Activated CD8-positive, alpha-beta memory T cell treated with anti-CD3 and anti-CD28 coated beads, Interleukin-2, amount 50 U/mL, for 48 hours (primary cell): ENCODE measurements at places on chromosomes 13 and 19.
A peak's percentile ranks its signal among the peaks of the same experiment; 100 is the strongest.

GRCh38 chr13:71607575-71607974, 259.4 kb downstream of the DACH1 start:
- no peak for DNase-seq

DNA sequence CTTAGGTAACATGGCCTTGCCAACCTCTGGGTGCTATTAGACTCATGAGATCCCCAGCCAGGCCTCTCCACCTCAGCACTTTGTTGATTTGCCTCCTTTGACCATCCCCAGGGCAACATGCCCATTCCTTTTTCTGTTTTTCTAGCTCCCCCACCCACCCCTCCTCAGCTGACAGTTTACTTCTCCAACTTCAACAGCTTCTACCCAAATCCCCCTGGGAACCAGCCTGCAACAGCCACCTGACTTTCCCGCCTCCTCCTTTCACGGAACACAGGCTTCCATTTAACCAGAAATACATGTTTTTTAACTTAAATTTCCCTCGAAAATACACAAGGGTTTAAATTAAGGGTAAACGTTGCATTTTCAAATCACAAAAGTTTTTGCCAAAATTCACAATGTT, 117.3 kb downstream of the DLEU7 start:
- no peak for DNase-seq

DNA sequence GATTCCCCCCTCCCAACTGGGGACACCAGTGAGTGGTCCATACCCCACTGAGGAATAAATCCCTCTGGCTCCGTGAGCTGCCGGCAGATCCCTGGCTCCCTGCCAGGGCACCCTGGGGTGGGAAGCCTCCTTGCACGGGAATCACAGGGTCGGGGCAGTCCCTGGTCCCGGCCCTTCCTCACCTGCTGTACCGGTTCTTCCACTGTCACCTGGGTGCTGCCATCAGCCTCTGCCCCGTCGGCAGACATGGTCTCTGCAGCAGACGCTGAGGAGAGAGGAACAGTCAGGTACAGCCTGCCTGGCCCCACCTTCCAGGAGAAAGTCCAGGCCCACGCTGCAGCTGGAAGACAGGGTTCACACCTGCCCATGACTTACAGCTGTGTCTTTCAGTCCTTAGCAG, 6.3 kb downstream of the PLIN3 start:
- no peak for DNase-seq

DNA sequence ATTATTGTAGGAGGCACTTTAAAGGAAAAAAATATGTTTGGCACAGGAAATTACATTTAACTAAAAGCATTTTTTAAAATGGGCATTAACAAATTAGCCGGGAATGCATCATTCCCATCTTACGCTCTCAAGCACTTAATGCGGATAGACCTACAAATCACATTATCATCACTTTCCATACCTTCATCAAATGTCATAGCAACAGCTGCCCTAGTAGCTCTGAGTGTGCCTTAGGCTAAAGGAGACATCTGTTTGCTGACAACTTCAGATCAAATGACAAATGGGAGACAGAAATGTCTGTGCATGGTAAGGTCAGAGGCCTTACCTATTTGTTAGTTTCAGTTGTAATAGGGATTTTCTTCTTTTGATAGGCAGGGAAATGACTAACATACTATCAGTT, 773.2 kb upstream of the SLC10A2 start:
- DNase-seq: no peak

DNA sequence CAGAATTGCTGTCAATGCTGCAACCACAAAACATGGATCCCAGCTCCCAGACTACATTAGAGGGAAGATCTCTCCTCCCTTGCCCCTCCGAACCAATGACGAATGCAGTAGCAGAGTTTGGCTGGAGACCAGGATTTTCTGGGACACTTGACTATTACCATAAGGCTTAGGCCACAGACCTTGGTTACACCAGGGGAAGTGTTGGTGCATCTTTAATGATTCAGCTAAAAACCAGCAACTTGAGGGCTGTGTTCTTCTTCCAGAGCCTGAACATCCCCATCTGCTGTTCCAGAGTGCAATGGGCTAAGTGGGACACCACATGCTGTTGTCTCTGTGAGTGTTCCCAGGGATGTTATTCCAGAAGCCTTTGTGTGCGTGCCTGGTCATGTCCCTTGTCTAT, 528.2 kb downstream of the LMO7 start:
- no peak for DNase-seq

DNA sequence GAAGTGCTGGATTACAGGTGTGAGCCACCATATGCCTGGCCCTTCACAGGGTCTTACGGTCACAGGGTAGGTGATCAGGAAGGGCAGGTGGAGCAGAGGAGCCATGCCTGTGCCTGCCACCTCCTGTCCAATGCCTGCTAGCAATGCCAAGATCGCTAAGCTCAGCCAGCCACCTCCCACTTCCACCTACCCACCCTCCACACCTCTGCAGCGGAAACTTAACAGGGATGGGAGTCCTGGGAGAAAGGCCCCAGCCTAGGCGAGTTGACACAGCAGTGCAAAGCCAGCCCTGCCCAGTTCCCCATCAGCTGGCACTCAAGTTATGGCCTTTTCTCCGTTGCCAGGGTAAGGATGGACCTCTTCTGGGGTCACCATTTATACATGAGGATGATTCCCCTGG, 15.9 kb upstream of the FCHO1 start:
- no peak for DNase-seq

- DNase-seq: no peak
Measured at GRCh38 chr13:31765138-31765785, 25.9 kb downstream of the RXFP2 start.

- DNase-seq: peak; percentile 91
Measured at GRCh38 chr19:10270616-10271394, at the start of gene ICAM1. TSS of gene ICAM1 (plus strand) at chr19:10271120. CDS start at chr19:10271160, 40 bp downstream.

DNA sequence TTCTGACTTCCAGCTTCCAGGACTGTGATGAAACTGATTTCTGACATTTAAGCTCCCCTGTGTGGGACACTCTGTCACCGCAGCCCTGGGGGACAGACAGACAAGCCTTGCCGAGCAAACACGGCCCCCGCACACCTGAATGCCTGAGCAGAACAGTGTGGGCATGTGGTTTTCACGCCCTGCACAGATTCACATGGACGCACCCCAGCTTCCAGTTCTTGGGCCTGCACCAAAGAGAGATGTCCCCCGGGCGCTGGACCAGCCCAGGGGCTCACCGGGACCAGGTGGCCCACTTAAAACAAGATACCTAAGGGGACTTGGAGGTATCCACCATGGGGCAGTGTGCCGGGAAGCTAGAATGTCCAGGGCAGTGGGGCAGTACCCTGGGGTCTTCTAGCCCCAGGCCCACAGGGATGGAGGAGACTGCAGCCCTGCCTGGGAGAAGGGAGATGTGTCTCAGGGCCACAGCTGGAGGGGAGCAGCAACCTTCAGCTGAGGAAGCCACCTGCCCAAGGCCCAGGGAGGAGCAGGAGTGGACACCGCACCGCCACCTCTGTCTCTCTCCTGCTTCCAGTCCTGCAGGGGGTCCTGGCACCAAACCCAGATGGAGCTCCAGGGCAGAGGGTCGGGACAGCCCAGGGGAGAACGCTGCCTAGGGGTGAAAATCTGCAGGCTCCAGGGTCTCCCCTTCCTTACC, 50.5 kb downstream of the SOX1 start:
- DNase-seq: no peak

GRCh38 chr19:41637484-41637883, 10.6 kb upstream of the CEACAM4 start:
- DNase-seq: no peak

- no peak for DNase-seq
Measured at GRCh38 chr13:110157718-110158117, 149.2 kb downstream of the COL4A1 start.

GRCh38 chr19:29422047-29422446, 103.7 kb upstream of the VSTM2B start:
- DNase-seq: no peak

DNA sequence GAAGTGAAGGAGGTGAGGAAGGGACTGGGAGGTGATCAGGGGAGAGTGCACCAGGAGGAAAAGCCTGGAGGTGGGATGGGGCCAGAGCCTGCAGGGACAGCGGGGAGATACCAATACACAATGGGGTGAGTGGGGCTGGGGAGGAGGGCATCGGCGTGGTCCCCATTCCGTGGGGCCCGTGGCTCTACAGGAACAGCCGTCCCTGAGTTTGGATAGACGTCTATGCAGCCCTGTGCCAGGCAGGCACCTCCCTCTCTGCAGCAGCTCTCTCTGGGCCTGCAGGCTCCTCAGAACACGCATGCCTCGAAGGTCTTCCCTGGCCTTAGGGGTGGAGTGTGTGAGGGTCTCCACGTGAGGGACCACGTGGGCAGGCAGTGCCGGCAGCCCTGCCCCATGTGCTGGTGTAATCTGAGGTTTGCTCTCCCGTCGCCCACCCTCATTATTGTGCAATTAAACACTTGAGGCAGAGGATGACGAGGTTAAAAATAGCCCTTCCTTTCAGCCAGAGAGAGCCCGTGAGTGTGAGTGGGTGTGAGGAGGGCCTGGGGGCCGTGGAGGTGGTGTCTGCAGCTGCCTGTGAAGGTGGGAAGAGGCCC, 16.5 kb downstream of the C2CD4C start:
- DNase-seq: no peak

GRCh38 chr13:74191410-74191809, 57.2 kb upstream of the KLF12 start:
- no peak for DNase-seq

- DNase-seq: no peak
Measured at GRCh38 chr13:111929036-111929616, 137.8 kb upstream of the SOX1 start.
